ENCODE measurements at places on chromosomes 12 and 14. TPM values are rescaled to one million over a fixed set of nuclear protein-coding genes. Genes with fewer than 3 reads are reported as not detected.

The TROAP gene
- total RNA-seq: 1.5 TPM

The KLRD1 gene
- total RNA-seq: 0.24 TPM

The STYK1 gene
- 5.1 TPM for total RNA-seq

The MYO1H gene
- not detected for total RNA-seq

The GRIN2B gene
- 0.24 TPM for total RNA-seq

The SVOP gene
- not detected for total RNA-seq

The LRP1 gene
- 44.5 TPM for total RNA-seq

The RPS6KL1 gene
- 1.7 TPM for total RNA-seq

The PTCSC3 gene
- total RNA-seq: not detected

The GZMH gene
- total RNA-seq: not detected

The LRRK2 gene
- total RNA-seq: 1.1 TPM

The SERPINA9 gene
- total RNA-seq: not detected

The TAS2R9 gene
- not detected for total RNA-seq

The NKX2-8 gene
- 0.21 TPM for total RNA-seq
